ENCODE measurements at places on chromosomes 1 and 21.

DNA sequence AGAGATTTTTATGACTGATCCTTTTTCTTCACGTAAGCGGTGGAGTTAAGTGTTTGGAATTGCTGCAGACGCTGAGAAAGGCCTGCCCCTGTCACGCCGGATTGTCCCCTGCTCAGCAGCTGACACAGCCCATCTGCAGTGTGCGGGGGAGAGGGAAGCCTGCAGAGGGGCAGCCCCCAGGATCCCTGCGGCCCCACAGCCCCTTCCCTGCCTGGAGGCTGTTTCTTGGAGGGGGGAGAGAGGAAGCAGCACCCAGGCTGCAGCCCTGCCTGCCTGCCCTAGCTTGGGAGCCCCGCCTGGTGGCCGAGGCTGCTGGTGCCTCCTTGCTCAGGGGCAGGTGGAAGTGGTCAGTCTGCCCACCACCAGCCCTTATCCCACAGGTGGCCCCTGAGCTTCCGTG lies 50.7 kb downstream of the PRDM16 start:
- DNase-seq, result no peak

GRCh38 chr1:91036894-91037829 lies 15.3 kb upstream of the ZNF644 start:
- no peak for DNase-seq

DNA sequence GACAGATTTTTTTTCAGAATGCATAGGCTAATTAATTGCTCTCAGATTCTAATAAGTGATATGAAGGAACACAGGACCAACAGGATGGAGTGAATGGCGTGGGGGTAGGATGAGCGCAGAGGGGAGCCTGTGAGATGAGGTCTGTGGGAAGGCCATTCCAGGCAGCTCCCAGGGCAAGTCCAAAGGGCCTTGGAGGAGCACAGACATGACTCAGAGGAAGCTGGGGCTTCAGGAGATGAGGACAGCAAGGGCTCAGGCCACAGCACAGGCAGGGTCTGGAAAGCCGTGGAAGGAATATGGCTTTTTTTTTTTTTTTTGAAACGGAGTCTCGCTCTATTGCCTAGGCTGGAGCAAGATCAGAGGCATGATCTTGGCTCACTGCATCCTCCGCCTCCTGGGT lies 35.1 kb downstream of the FMN2 start:
- DNase-seq, result no peak

GRCh38 chr1:164912290-164912689 lies 353.3 kb downstream of the PBX1 start:
- DNase-seq, result no peak

DNA sequence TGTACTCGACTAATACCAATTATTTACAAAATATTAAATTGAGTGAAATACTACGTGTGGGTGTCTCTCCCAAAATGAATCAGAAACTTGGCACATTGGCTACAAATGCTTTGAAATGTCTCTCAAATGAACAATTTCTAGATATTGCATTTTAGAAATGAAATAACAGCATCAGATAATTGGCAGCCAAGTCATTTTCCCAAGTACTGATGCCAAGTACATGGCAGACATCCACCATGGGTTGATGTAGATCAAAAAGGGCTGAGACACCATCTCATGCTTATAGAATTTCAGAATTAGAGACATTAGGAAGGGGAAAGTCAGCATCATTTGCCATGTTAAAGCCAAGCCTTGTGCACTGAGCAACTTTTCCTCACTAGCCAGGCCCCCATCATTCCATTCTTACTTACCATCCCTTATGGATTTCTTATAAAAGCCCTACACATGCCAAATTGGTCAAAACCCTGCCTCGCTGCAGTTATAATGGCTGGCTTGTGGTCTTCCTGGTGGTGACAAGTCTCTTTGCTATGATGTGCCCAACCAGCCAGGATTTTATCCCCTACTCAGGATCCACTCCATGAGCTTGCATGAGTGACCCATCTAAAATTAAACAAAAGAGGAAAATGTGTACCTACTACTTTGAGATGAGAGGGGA lies 73.1 kb downstream of the GREM2 start:
- DNase-seq, result no peak

GRCh38 chr21:34875830-34876229 lies 173.3 kb downstream of the RUNX1 start:
- DNase-seq, result no peak

DNA sequence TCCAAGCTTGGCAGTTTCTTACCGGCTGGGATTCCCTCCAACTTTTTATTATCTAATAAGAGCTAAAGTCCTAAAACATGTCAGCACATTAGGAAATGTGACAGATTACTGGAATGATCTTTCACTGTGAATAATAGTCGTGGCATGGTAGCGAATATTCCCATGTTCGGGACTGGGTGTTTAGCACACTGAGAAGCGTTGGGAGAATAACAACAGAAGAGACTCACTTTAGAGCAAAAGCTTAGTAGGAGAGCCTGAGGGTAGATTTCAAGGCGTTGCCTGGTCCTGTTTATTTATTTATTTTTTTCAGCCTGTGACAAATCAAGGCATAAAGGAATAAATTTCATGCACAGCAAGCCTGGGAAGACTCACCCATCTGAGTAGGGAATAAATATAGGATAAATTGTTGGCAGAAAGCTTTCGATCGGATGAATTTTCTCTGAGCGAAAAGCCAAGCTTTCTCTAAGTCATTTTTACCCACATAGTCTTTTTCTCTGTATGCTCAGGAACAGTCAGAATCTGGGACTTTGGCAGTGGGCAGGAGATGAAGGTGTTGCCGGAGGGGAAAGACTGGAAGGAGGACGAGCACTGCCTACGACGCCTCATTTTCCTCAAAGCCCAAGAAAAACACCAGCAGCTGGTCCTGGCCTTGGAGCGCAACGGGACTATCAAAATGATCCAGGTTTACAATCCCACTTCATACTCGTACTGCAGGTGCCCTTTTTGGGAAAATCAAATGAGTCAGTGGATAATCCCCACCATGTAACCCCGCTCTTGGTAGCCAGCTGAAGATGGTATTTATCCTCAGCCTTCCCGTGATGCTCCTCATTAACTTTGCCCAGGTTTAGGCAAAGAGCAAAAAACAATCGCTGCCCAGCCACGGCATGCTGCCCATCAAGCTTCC lies 97.2 kb downstream of the WDR64 start:
- no peak for DNase-seq

GRCh38 chr1:7826363-7826762 lies 26.5 kb downstream of the UTS2 start:
- no peak for DNase-seq

GRCh38 chr1:83077411-83077810 lies 921.5 kb downstream of the TTLL7 start:
- DNase-seq, result no peak

- DNase-seq, result no peak
These were observed 330.8 kb upstream of the PROX1 start for GRCh38 chr1:213657013-213657412.

DNA sequence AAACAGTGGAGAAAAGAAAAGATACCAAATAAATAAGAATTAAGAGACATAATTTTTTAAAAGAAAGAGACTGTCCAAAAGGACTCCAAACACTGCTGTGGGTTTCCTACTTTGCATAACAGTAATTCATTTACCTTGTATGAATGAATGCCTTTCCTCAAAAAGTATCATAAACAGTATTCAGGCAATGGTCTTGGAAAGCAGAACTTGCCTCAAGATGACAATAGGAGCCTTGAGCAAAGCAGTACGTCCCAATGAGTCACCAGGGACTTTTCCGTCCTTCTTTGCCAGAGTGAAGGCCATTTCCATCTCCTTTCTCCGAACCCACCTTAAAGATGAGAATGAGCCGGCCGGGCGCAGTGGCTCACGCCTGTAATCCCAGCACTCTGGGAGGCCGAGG lies 186.4 kb downstream of the ZBTB18 start:
- DNase-seq, result no peak

GRCh38 chr1:150410582-150411101 lies 46.7 kb downstream of the RPRD2 start:
- no peak for DNase-seq

- no peak for DNase-seq
These were observed 21.9 kb downstream of the DLGAP3 start for GRCh38 chr1:34907487-34908090.
